Amniotic epithelial cell (primary cell): ENCODE measurements at places on chromosomes 2 and 18.

DNA sequence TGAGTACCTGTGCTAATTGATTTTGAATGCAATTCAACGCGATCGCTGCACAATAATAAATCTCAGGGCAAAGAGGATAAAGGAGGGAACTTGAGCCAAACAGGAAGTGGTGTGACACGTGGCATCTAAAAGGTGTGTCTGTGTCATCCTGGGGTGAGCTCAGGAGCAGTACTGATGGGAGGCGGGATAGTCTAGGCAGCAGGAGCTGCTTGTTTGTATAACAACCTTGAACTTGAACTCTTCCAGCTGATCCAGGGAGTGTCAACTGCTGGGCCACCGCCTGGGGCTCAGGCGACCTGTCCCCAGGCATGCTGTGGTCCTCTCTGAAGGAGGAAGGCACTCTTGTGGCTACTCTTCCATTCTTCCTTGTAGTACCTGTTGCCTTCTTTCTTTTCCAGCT is 61.2 kb downstream of the BOD1L2 start:
- no peak for DNase-seq

DNA sequence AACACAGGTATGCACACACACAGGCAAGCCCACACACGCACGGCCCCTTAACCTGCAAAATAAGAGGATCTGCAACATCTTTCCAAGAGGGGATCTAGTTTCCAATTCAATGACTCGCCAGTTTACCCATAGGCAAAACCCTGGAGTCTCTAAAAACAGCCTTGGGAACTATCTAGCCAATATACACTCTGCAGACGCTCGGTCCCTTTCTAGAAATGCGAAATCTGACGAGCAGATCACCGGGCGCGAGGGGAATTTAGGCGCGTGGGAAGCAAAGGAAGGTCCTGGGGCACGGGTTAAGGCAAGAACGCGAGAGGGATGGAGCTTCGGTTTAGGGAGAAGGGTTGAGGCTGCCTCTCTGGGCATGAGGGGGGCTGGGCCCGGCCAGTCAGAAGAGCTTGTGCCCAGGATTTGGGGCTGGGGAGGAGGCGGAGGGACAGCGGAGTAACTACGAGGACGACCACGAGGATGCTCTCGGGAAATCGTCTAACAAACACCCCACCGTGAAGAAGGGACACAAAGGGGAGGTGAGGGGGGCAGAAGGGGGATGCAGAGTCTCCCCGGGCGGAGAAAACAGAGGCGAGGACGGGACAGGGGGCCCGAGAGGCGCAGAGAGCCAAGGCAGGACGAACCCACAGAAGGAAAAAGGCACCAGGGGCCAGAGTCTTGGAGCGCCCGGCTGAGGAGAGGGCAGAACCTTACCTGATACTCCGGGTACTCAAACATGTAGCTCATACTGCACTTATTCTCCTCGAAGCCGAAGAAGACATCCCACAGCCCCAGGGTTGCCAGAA is 542 bp downstream of the PGAP1 start:
- DNase-seq: peak; percentile 8

GRCh38 chr2:31384351-31384750 is 30.2 kb downstream of the XDH start:
- DNase-seq: peak; percentile 89

DNA sequence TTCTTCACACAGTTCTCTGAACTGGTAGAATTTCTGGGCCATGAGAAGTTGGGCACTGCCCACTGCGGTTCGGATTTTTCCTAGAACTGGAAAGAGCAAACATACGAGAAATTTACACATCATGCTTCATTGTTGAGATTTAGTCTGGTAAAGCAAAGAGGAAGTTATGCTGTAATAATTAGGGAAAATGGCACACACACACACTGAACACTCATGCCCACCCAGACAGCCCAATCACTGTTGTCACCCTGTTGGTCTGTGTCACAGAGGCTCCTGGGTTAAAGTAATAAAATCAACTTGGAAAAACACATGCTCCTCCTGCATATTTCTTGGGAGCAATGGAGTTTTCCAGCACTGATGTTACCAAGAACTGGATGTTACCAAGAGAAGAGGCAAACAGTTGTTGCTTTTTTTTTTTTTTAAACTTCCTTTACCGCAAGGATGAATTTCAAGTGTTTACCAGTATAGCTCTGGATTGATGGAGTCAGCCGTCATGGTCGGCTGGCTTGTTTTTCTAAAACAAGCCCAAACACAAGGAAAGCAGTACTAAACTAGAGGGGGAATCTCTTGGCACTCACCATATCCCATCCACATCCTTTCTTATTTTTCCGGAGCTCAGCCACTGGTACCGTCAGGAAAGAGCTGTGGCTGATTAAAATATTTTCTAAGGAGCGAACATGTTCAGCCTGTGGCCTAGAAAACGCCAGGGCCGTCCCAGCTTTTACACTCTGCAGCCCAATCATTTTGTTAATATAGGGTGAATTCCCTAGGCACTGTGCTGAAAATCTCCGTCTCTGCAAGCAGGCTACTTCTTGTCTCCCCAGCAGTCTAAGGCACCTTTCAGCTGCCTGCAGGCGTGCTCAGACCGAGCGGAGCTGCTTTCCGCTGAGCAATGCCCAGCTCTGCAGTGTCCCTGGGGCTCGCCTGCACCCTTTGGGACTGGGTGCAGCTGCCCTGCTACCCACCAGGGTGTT is 58.9 kb downstream of the TGIF1 start:
- DNase-seq: peak; percentile 40

DNA sequence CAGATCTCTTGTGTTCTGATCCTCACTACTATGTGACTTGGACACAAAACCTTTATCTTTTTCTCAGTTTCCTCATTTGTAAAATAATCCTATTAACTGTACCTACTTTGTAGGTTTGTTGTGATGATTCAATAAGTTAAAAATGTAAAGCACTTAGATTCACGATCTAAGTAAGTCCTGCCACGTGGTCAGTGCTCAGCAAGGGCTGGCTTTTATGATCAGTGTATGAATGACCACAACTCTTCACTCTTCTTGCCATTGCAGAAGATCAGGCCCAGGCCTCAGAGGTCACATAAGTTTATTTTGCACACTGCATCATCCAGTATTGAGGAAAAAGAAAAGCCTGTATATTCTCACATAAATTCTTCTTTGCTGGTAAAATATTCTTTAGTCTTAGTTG is 1192.5 kb upstream of the ACVR2A start:
- peak; percentile 77 for DNase-seq

- DNase-seq: peak; percentile 70
Measured at GRCh38 chr2:42844901-42845821, 52.8 kb upstream of the HAAO start.

DNA sequence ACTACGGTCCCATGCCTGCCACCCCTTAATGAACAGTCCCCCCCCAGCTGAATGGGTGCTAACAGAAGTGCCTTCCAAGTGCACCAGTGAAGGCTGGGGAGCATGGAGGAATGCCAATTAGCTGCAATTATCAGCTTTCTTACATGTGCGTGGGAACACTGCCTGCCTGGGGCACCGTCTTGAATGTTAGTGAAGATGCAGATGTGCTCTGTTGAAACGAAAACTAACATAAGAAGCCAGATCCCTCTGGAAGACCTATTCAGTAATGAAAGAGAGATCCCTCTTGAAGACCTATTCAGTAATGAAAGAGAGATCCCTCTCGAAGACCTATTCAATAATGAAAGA is 154.5 kb downstream of the CLIP4 start:
- no peak for DNase-seq

DNA sequence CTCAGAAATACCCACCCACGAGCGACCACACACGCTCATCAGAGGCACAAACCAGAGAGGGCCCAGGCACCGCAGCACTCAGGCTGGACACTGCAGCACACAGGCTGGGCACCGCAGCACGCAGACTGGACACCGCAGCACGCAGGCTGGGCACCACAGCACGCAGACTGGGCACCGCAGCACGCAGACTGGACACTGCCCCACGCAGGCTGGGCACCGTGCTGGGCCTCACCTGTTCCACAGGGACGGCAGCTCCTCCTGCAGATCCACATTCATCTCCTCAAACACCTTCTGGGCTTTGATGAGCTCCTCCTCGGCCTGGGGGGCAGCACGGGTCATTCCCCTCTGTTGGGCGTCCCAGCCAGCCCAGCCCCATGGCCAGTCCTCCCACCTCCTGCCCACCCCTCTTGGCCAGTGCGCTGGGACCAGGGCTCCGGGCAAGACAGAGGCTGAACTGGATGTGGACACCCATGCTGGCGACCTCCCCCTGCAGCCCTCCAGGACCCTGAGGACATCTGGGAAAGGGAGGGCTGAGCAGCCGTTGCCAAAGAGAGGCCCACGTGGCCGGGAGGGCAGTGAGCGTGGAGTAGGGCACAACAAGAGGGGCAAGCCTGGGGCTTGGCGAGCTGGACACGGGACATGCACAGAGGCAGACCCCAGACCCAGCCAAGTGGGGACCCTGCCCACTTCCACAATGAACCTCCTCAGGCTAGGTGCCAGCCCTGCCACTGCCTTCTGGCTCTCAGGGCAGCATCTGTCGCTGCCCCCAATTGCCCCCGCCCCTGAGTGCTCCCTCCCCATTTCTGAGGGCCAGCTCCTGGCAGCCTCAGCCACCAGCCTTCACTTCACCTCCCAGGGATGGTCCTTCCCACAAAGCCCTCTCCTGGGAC is 43.0 kb downstream of the BIN1 start:
- no peak for DNase-seq

- DNase-seq: no peak
Measured at GRCh38 chr2:164574931-164575330, 46.4 kb downstream of the GRB14 start.

- no peak for DNase-seq
Measured at GRCh38 chr2:174574657-174575056, 22.9 kb downstream of the WIPF1 start.

- no peak for DNase-seq
Measured at GRCh38 chr2:239181074-239181902, 219.5 kb downstream of the HDAC4 start.

DNA sequence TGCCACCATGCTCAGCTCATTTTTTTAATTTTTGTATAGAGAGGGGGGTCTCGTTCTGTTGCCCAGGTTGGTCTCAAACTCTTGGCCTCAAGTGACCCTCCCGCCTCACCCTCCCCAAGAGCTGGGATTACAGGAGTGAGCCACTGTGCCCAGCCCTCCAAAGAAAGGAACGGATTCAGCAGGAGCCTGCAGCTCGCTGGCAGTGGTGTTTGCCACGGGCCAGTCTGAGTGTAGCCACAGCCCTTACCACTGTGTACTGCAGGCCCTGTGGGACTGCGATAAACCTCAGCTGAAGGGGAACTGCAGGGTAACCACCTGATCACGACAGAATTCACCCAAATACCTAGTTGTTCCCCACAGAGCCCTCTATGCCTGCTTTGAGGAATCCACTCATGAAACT is 6.8 kb downstream of the COPS9 start:
- no peak for DNase-seq

DNA sequence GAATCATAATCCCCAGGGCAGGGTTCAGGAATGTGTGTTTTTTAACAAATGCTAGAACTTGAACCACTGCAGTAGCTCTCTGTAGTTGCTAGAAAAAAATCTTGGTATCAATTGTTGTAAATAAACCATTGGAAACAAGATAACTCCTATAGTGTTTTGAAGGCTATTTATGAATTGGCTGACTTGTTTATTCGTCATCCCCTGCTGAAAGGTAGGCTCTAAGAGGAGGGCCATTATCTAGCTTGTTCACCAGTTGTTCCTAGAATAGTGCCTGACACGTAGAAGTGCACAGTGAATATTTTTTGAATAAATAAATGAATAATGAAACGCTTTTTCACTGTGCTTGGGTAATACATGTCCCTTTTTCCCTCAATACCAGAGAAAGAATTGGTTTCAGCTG is 211.4 kb downstream of the BABAM2 start:
- no peak for DNase-seq

GRCh38 chr2:134443814-134444480 is 190.1 kb downstream of the MGAT5 start:
- DNase-seq: no peak

DNA sequence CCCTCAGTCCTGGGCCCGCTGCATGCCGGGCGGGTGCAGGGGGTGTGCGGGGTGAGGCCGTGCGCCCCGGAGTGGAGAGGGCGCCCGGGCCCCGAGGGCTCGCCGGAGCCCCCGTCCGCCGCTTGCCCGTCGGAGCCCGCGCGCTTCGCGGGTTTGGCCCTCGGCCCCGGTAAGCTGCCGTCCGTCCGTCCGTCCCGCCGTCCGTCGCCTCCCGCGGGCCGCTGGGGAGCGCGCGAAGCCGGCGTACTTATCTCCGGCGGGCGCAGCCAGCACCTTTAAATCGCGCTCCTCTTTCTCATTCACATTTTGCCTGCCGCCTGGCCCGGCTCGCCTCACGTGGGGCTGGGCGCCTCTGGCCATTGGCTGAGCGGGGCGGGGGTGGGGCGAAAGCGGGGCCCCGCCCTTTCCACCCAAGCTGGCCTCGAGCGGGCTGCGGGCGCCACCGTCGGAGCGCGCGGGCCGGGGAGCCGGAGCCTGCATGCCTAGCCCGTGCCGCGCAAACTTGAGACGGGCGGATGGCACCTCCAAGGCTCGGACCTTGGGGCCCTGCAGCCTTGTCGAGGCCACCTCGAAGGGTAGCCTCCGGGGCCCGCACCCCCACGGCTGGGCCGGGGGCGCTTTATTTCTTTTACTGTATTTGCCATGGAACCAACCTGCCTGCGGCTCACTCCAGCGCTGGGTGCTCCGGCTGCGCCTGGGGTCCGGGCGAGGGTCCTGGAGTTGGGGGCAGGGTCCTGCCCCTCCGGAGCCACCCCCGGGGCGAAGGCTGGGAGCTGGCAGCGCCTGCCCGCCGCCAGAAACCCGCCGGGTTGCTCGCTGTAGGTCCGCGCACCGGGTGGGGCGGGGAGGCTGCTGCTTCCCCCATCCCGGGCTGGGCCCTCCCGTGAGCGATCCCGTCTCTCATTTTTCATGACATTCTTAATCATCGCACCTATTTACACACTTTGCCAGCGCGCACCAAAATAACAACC is at the start of gene GBX2:
Gene GBX2, minus strand, starts transcription at position 277 of the 971 bp plus-strand sequence. CDS start 415 bp downstream, outside the sequence.
- DNase-seq: peak; percentile 19

- no peak for DNase-seq
Measured at GRCh38 chr2:32516567-32516966, 111.3 kb upstream of the TTC27 start.

DNA sequence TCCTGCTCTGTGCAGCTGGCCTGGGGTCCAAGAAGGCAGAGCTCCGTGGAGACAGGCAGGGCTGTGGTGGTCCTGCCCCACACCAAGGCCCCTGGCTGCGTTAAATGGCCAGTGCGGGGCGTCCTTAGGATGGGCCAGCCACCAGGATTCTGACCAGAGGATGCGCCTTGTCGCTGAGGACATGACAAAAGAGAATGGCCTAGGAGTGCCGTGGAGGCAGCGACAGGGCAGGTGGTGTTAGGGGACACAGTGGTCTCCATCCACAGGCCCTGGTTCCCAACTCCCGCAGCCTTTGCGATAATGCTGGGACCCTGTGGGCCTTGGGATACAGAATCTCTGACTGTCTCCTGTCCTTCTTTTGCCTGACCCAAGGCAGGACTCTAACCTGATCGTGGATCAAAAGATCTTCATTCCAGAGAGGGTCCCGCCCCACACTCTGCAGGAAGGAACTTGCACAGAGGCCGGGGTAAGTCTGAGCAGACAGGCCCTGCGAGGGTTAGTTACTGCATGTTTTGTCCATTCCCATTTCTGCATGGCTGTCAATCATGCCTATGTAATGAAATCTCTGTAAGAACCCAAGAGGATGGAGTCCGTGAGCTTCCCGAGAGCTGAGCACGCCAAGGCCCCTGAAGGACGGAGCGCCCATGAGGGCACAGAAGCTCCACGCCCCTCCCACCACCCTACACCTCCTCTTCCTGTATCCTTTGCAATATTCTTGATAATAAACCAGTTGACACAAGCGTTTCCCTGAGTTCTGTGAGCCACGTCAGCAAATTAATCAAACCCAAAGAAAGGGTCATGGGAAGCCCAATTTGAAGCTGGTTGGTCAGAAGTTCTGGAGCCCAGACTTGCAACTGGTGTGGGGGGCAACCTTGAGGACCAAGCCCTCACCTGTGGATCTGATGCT is 251.5 kb upstream of the SALL3 start:
- DNase-seq: no peak

GRCh38 chr2:72676341-72677025 is 149.3 kb downstream of the EXOC6B start:
- DNase-seq: peak; percentile 58
